Dermis microvascular lymphatic vessel endothelial cell (primary cell): ENCODE measurements at places on chromosomes 3 and 15. TPM values are rescaled to one million over a fixed set of nuclear protein-coding genes. Genes with fewer than 3 reads are reported as not detected.

GRCh38 chr3:184234671-184235380, 5.4 kb downstream of the VWA5B2 start:
- DNase-seq: no peak

GRCh38 chr15:59933607-59934006, 70.5 kb upstream of the FOXB1 start:
- DNase-seq: no peak

DNA sequence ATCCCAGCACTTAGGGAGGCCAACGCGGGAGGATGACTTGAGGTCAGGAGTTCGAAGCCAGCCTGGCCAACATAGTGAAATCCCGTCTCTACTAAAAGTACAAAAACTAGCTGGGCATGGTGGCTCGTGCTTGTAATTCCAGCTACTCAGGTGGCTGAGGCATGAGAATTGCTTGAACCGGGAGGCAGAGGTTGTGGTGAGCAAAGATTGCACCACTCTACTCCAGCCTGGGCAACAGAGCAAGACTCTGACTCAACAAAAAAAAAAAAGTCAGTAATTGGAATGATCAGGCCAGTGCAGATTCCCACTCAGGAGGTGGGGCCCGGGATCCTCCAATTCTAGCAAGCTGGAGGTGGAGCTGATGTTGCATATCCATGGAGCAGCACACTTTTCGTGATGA, 5.6 kb downstream of the CFAP92 start:
- DNase-seq: no peak

GRCh38 chr3:109057056-109057455, 60.9 kb downstream of the MORC1 start:
- no peak for DNase-seq

DNA sequence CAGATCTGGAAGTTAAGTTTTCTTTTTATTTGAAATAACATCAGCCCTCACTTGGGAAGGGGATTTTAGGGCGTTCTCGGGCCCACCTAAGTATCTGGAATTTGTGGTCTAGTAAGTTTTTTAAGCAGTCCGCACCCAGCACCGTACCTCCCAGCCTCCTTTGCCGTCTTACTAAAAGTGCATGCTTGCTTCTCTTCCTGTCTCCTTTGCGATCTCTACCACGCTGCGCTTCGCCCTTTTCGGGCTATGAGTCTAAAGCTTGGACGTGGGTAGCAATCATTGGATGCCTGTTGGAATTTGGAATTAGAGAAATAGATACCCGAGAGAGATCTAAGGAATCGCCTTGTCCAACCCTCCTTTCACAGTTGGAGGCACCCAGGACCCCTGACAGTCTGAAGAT, 1.1 kb downstream of the THSD4 start:
- no peak for DNase-seq

DNA sequence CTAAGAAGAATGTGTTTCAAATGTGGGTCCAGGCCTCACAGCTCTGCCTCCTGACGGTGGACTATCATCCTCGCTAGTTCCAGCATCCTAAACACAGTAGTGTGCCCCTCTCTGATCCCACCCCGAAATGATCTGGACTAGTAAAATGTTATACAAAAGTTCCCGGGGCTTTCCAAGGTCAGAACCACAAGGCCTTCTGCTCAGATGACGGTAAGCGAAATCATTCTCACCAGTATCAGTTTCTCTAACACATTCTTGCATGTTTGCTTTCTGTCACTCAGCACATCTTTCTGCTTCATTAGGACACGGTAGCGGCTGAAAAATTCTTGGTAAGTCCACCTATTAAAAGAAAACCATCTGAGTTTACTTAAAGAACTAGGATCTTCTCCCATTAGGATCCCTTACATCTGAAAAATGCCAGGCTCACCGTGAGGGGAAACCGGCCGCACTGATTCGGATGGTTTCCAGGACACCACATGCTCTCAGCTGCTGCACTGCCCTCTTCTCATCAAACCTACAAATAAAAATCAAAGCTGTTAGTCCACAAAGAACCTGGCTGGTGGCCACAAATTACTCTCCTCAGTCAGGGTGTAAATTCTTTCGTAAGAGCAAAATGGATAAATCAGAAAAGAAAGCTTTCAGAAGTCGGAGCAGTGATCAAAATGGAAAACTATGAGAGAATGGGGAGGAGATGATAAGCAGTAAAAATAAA, 83.9 kb upstream of the MYO5C start:
- no peak for DNase-seq

GRCh38 chr3:56753206-56753820, 48.4 kb downstream of the ARHGEF3 start:
- no peak for DNase-seq

- no peak for DNase-seq
These were observed 26.2 kb upstream of the LRTM1 start for GRCh38 chr3:54954022-54954421.

- DNase-seq: no peak
These were observed 201.2 kb downstream of the RPLP1 start for GRCh38 chr15:69653846-69654245.

DNA sequence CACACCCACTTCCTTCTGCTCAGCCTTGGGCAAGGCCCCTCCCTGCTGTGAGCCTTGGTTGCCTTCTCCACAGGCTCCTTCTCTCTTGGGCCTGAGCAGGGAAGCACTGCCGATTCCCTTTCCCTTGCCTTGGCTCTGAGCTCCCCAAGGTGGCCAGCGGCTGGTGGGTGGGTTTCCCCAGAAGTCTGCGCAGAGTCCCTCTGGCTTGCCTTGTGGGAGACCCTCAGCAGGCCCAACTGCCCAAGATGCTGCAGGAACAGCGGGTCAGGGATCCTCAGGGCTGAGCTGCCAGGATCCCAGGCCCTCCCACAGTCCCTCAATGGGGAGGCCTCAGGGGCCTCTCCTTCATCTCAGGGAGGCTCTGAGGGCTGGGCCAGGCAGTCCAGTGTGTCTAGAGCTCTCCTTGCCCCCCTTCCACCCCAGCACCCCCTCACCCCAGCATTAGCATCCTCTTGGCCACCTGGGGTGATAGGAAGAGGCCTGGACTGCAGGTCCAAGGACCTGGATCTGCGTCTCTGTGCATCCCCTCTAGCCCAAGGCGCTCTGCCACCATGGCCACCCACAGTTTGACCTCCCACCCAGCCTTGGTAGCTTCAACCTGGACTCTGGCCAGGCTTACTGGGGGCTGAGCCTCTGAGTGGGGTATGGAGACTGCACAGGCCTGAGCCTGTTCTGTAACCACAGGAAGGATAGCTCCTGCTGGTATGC, 68.6 kb downstream of the EXOG start:
- no peak for DNase-seq

- DNase-seq: no peak
These were observed 916.8 kb downstream of the CADM2 start for GRCh38 chr3:85875589-85875988.

GRCh38 chr3:190972840-190973270, 110.4 kb upstream of the GMNC start:
- no peak for DNase-seq

GRCh38 chr3:141094790-141095545, 43.8 kb downstream of the SPSB4 start:
- peak; percentile 85 for DNase-seq

- DNase-seq: peak; percentile 95
These were observed 1.8 kb downstream of the ZBTB38 start for GRCh38 chr3:141370065-141370533.

GRCh38 chr15:51355096-51355495, 13.6 kb downstream of the GLDN start:
- no peak for DNase-seq

DNA sequence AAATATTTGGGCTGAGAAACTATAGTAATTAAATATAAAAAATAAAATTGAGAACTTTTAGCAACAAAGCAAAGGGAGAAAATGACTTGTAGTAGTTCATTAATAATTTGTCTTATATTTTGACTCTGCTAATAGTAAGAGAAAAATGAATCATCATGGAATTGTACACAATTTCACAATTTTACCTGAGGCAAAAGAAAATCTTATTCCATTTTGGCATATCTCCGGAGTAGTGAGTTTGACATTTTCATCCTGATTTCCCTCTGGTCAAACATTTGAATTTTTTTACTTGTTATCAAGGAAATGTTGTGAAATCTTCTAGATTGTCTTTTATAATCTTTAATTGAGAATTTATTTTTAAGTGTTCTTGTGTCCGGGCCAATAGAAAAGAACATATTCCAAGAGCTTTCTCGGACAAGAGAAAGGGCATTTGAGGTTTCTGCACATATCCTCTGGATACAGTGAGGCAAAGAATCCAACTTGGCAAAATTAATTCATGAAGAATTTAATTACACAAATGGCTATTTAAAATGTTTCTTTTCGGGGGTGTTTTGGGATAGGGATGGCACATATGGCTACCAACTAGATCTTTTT, 89.3 kb upstream of the IGSF10 start:
- DNase-seq: no peak

The SLC2A2 gene
- not detected in 2 replicates for total RNA-seq

The DUOXA2 gene
- total RNA-seq: not detected in 2 replicates

The ZBTB47 gene
- total RNA-seq: 12.2 and 20.0 TPM in 2 replicates

The RTP3 gene
- total RNA-seq: not detected in 2 replicates
